Adipocyte (in vitro differentiated cells): ENCODE measurements at places on chromosomes 3 and 15.

GRCh38 chr3:194854206-194854605, 168.5 kb downstream of the FAM43A start:
- DNase-seq: peak; percentile 34

GRCh38 chr3:53496984-53497383, 2.6 kb downstream of the CACNA1D start:
- DNase-seq: no peak

DNA sequence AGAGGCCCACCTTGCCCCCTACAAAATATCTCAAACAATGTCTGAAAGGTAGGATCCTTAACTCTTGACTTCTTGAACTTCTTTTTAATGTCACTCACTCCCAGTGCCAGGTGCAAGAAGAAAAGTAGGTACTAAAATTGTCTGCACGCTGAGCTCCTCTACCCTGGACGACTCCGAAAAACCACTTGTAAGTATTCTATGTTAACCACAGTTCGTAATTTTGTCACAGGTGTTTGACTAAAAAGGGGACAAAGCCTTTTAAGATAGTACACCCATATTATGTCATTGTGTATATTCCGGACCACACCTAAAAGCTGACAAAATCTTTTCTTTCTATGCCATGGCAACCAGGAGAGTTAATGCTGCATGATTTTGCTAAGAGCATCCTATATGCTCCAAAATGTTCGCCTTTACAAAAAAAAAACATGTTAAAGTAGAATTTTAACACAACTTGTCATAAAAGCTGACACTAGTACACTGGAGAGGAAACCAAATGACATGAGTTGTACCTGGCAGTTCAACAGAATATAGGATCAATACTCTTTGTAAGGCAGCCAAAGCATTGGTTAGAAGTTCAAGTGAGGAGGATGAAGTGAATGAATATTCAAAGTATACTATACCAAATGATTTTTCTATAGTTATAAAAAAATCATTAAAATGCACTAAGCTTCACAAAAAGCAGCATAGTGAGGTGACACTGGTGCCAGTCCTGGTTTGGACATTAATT, 210.5 kb downstream of the FOXP1 start:
- DNase-seq: no peak

DNA sequence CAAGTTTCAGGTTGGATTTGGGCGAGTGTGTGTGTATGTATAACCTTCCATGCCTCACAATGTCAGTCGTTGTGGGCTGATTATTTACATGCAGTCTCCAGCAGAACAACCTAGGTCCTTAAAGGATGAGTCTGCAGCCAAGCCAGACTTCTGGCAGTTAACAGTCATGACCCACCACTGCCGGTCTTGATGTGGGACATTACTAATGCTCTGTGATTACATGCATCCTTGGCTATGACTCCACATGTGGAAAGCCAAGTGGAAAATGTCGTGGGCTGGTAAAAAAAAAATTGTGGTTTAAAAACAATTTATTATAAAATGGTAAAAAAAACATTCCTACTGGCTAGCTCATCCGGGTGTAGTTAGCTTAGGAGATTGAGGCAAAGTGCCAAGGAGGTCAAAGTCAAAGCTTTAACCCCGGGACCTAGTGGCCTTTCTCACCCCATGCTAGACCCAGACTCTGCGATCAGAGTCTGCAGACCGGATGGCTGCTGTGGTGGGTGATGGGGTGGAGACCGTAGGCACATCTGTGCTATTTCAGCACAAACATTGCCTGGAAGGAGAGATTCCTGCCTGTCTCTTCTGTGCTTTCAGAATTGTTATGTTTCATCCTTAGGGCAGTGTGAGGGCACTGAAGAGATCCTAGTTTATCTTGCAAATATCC, 6.8 kb downstream of the RARRES1 start:
- DNase-seq: peak; percentile 94

DNA sequence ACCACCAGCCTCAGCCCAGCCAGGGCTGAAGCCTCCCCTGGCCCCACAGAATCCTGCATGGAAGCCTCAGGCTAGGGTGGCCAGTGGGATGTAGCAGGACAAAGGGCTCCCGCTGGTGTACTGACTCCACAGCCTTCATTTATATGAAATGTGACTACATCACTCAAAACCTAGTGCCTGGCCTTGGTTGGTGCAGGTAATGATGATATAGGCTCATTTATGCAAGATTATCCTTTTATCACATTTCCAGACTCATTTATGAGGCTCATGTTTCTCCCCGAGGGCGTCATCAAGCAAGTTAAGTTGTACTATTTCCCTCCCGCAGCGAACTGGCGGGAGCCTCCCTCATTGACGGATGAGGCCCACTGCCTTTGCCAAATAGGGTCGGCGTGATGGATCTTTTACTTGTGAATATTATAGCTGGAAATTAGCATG, 179.1 kb upstream of the SMAD3 start:
- DNase-seq: no peak

GRCh38 chr3:136612512-136612911, 139.7 kb downstream of the STAG1 start:
- DNase-seq: no peak

- no peak for DNase-seq
Observed at GRCh38 chr15:52924630-52925029, 134.5 kb upstream of the ONECUT1 start.

DNA sequence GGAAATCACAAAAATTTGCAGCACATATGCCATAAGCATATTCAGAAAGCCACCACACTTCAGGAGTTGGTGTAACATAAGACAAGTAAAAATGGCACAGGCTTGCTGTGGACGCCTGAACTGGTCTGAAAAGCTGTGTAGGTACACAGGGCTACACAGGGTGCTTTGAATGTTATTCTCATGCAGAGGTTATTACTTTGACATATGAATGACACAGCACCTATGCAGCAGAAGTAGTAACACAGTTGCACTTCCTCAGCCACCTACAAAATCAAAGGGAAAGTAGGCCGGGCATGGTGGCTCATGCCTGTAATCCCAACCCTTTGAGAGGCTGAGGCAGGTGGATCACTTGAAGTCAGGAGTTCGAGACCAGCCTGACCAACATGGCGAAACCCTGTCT, 54.5 kb downstream of the OSBPL10 start:
- DNase-seq: no peak

GRCh38 chr3:183688874-183689273, 8.7 kb upstream of the YEATS2 start:
- peak; percentile 59 for DNase-seq

GRCh38 chr3:25663347-25663868, 1.3 kb downstream of the TOP2B start:
- DNase-seq: peak; percentile 49

- DNase-seq: peak; percentile 56
Observed at GRCh38 chr3:164416491-164417222, 661.6 kb downstream of the SI start.

GRCh38 chr15:45521596-45522327, 793 bp downstream of the SLC30A4 start:
- peak; percentile 25 for DNase-seq

GRCh38 chr15:100849021-100849854, 30.4 kb upstream of the ALDH1A3 start:
- peak; percentile 49 for DNase-seq

DNA sequence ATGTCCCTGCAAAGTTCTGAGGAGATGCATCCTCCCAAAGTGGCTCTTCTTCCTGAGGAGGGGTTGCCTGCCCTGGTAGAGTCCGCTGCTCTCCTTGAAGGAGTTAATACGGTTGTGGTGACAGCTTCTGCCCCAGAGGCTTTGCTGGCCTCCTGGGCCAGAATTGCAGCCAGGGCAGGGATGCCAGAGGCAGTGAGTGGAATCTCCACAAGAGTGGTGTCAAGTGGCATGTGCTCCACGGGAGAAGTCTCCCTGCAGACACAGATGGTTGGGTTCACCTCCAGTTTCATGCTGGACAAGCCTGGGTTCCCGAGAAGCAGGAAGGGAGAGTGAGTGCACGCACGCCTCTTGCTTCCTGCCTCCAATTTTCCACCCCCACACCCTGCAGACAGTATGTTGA, 105.5 kb downstream of the SLC25A26 start:
- DNase-seq: no peak

DNA sequence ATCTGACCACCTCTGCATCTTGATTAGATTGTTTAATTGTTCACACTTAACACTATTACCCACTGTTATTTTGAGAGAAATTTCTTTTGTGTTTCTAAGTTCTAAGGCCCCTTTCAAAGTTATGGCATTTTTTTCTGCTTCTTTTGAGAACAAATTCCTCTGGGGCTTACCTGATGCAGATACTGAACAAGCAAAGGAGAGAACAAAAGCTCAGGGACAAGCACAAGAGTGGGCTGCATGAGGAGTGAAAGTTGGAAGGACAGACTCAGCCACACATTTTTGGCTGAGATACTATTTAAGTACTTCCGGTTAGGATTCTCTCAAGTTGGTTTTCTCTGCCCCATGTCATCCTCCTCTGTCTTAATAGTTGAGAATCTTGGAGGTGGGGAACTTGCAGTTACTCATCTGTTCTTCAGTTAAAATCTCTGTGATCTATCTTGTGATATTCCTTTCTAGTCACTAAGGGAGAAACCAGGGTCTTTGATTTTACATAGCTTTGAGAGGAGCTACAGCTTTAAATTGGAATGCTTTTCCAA, 54.7 kb downstream of the CMTM6 start:
- no peak for DNase-seq
